ENCODE measurements at places on chromosomes 12 and 14.

DNA sequence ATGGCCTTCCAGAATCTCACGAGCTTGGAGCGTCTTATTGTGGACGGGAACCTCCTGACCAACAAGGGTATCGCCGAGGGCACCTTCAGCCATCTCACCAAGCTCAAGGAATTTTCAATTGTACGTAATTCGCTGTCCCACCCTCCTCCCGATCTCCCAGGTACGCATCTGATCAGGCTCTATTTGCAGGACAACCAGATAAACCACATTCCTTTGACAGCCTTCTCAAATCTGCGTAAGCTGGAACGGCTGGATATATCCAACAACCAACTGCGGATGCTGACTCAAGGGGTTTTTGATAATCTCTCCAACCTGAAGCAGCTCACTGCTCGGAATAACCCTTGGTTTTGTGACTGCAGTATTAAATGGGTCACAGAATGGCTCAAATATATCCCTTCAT, 92.2 kb downstream of the FLRT2 start:
- DNase-seq: no peak

DNA sequence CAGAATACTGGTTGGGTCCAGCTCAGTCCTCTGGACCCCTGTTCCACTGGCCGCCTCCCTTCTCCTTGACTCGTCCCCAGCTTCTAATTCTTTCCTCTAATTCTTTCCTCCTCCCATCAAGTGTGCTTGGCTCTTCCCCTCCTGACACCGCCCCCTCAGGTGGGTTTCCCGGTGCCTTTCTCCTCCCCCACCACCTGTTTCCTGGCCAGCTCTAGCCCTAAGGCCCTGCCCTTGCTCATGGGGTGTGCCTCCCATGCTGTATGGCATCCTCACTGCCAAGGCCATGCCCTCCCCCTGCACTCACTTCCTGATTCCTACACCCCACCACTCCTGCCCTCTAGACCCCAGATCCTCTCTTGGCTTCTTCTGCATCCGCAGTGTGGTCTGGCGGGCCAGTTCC, 12.1 kb upstream of the EML1 start:
- DNase-seq: no peak

- no peak for DNase-seq
Observed at GRCh38 chr14:74619672-74620131, 7.7 kb upstream of the LTBP2 start.

- no peak for DNase-seq
Observed at GRCh38 chr12:851913-852312, 97.6 kb downstream of the RAD52 start.

- DNase-seq: no peak
Observed at GRCh38 chr12:119594399-119594730, 791 bp downstream of the TMEM233 start.

GRCh38 chr12:92139634-92140150, 6.0 kb downstream of the BTG1 start:
- DNase-seq: peak; percentile 62

DNA sequence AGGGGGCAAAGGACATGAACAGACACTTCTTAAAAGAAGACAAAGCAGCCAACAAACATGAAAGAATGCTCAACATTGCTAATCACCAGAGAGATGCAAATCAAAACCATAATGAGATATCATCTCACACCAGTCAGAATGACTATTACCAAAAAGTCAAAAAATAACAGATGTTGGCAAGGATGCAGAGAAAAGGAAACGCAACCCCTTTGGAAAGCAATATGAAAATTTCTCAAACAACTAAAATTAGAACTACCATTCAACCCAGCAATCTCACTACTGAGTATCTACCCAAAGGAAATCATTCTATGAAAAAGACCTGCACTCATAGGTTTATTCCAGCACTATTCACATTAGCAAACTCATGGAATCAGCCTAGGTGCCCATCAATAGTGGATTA, 25.6 kb downstream of the MDM1 start:
- no peak for DNase-seq

- DNase-seq: no peak
Observed at GRCh38 chr12:80222261-80222660, 122.9 kb downstream of the OTOGL start.

DNA sequence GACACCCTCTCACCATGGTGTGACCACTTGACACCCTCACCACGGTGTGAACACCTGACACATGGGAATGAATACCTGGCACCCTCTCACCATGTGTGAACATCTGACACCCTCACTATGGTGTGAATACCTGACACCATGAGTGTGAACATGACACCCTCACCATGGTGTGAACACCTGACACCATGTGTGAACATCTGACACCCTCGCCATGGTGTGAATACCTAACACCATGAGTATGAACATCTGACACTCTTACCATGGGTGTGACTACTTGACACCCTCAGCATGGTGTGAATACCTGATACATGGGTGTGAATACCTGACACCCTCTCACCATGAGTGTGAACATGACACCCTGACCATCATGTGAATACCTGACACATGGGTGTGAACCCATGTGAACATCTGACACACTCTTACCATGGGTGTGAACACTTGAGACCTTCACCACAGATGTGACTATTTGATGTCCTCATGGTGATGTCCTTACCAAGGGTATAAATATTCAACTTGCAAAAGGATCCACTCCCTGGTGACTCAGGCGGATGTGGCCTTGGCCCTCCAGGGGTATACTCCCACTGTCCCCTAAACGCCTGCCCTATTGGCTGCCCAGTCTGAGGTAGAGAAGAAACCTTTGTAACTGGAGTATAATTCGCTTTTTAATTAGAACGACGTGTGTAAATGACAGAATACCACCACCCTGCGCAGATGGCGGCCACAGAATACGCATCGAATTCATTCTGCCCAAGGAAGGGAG, 29.1 kb downstream of the RFLNA start:
- no peak for DNase-seq

DNA sequence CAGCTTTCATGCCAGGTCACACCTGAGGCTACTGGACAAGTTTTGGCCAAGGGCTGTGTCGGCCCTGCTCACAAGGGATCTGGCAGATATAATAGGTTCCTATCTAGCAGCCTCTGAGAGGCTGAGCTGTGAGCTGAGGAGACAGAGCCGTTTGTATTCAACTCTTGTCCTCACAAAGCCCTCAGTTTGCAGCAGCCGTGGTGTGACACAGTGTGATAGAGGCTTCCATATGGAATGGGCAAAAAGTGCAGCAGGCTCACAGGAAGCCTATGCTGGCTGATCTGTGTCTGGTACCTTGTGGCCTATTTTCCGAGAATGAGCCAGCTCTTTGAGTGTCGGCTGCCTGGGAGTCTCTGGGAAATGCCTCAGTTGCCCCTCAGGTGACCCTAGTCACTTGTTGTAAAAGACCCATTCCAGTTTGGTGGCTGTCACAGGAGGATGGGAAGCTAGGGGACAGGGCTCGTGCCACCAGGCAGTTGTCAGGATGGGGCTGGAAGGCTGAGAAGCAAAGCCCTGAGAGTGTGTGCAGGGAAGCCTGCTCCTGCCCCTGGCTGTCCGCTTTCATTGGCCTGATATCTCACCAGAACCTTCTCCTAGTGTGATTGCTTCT, 16.1 kb downstream of the VRTN start:
- DNase-seq: no peak

DNA sequence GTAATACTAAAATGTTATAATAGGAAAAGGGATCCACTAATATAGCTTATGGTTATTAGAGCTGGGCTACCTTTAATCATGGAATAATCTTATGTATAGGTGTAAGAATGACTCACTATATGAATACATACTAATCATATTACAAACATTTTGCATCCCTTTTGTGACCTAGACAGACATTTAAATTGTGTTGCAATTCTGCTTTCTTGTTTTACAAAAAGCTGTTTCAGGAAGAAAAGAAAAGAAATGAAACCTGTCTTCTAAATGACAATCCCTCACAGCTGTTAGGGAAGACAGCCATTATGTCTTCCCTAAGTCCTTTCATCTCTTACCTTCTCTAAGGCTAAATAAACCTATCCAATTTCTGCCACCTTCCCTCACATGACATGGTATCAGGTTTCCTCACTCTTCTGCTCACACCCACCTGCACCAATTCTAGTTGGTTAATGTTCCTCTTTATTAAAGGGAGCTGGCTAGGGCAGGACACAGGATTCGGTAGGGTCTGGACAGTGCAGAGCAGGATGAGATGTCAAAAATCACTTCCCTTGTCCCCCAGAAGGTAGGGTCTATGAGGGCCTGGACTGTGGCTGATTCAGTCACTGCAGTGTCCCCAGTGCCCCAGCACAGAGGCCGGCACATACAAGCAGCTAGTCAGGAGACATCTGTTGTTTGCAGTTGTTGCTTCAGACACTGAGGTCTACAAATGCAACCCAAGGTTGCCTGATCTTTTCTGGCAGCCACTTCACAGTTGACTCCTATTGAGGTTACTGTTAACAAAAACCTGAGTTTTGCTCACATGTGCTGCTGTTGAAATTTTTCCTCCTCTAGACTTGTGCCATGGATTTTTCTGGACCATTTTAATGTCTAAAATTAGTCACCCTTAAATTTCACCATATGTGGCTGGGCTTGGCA, 3.7 kb downstream of the DHRS7 start:
- no peak for DNase-seq

- DNase-seq: peak; percentile 77
Observed at GRCh38 chr14:61503167-61503801, 181.9 kb downstream of the PRKCH start.

GRCh38 chr12:5798242-5799015, 146.6 kb downstream of the ANO2 start:
- DNase-seq: no peak

- DNase-seq: no peak
Observed at GRCh38 chr14:95498622-95499353, 17.7 kb downstream of the SYNE3 start.

DNA sequence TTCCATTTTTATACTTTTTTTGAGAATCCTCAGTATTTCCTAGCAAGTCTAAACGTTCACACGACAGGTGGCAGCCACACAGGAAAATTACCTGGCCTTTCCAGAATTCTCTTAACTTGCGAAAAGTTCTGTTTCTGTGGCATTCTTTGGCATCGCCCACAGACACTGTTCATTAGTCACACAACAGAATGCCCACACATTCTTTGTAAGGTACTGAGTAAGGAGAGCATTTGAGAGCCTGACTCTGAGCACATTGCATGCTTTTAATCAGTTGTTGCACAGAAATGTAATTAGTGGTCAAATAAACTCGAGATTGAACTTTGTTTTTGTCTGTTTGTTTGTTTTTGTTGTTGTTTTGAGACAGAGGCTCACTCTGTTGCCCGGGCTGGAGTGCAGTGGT, 52.4 kb downstream of the LMNTD1 start:
- no peak for DNase-seq

- DNase-seq: peak; percentile 85
Observed at GRCh38 chr14:91349481-91350074, 68.0 kb downstream of the CCDC88C start.

GRCh38 chr12:53975479-53976152, 862 bp upstream of the HOTAIR start:
- no peak for DNase-seq

DNA sequence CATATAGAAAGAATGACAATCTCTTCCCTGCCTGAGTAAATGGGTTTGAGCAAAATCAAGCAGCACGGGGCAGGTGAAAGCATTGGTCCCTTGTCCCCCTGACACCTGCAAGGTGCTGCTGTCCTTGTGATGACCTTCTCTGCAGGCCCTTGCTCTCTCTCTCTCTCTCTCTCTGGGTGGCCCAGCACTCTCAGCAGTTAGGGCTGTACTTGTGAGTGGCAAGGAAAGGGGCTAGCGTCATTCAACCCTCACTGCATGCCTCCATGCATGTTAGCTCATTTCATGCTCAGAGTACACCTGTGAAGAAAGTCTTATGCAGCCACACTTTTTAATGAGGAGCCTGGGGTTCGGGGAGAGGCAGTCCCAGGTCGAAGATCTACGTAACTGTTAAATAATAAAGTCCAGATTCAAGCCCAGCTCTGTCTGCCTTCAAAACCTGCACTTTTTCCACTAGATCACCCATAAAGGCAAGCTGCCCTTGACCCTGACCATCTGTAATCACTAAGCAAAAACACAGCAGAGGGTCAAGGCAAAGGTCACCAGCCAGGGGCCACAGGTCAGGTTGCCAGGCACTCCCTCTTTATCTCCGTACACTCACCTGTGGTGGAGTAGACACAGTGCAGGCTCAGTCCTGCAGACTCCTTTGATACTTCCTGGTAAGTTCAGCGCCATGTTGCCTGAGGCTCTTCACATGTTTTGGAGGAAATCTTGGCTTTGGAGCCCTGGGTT, 44.9 kb upstream of the CLMN start:
- DNase-seq: no peak

DNA sequence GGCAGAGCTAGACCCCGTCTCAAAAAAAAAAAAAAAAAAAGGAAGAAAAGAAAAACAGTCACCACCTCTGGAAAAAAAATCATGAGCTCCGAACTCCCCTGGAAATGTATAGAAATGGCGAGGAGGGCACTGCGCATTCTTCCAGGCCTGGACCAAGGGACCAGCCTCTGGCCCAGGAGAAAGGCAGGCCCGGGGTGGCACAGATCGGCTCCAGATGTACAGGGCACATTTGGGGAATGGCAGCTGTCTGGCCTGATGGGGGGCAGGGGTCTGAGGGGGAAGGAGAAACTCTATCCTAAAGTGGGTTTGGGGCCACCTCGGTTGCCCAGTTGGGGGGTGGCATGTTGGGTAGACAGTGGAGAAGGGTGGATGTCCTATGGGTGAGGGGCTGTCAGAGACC, 46.0 kb upstream of the EML1 start:
- no peak for DNase-seq

DNA sequence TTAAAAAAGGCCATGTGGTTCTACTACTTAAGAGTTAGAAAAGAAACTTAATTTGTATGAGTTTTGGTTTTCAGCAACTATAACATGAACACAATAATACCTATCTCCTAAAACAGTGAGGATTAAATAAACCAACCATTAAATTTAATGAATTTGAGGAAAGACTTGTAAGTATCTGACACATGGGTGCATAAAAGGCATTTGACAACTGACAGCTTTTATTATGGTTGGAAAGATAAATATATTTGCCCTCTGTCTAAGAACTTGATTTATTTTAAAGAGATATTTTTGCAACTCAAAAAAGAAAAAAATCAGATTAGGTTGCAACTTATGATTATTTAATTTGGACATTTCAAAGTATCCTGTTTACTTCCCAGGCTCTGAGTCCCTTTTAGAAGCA, 217.9 kb upstream of the EEA1 start:
- no peak for DNase-seq

- peak; percentile 27 for DNase-seq
Observed at GRCh38 chr14:31944256-31945073, 132.6 kb upstream of the ARHGAP5 start.

DNA sequence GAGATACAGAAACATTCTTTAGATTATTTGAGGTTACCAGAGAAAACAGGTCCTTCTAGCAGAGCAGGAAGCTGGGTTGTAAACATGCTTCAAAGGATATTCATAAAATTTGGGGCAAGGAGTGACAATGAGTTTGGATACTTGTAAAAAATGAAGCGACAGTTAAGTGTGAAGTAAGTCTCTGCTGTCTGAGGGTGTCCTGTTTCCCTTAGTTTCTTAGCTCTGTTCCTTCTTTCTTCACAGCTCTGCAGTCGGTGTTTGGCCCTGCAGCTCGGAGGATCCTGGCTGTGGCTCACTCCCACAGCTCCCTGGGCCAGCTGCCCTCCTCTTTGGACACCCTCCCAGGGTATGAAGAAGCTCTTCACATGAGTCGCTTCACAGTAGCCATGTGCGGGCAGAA, 10.8 kb downstream of the TMEM52B start:
- DNase-seq: no peak
